ENCODE measurements at places on chromosomes 2 and 18.

GRCh38 chr2:83071352-83071751 is 1387.7 kb downstream of the SUCLG1 start:
- no peak for DNase-seq

DNA sequence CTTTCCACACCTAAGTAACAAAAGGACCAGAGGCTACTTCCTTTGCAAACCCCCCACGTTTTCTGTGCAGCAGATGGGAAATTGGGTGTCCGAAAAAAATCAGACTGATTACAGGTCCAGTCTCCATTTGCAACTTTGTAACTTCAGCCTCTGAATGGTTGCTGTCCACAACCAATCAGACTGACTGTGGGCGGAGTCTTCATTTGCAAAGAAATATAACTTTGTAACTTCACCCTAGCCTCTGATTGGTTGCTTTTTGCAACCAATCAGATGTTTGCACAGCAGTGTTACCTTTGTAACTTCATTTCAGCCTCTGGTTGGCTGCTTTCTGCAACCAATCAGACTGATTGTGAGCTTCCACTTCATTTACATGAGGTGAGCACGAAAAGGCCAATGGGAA is 27.8 kb upstream of the CACNB4 start:
- no peak for DNase-seq

DNA sequence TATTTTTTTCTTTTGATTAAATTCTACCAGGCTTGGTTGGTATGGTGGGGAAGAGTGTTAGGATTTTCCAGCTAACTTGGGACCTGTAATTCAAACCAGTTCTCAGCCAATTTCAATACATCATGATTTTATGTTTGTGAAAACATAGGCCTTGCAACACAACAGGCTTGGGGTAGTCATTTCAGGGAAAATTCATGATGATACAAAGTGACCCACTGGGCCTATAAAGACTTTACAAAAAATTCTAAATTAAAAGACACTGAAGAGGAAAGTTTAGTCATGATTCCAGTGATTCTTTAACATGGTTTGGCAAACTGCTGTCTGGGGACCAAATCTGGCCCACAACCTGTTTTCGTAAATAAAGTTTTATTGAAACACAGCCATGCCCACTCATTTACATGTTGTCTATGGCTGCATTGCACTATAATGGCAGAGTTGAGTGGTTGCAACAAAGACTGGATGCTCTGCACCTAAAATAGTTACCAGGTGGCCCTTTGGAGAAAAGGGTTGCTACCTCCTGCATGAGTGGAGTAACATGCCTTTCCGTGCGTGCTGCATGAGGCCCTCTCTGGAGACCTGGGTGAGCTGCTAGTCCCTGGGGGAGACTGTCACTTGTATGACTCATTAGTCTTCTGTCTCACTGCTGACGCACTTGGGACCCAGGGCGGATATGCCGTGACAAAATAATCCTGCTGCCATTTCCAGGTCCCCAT is 73.6 kb downstream of the NPAS2 start:
- DNase-seq: no peak

- no peak for DNase-seq
Observed at GRCh38 chr2:204967199-204967960, 422.1 kb downstream of the PARD3B start.

DNA sequence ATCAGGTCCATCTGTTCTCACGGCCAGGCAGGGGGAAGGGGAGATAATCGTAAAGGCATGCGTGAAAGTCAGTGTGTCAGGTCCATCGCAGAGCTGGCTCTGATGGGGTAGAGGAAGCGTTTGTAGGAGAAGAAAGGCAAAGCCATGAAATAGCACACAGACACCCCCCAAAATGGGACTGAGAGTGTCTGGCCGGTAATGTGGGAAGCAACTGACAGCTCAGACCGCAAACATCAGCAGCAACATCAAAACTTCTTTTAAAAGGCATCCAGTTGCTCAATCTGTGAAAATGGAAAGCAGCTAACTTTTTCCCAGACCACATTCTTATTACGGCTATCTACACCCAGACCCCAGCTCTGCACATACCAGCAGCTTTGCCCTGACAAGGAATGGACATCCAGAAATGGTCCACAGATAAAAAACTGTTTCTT is 232.6 kb downstream of the EN1 start:
- DNase-seq: no peak

- DNase-seq: no peak
Observed at GRCh38 chr2:162989507-162989906, 150.9 kb upstream of the KCNH7 start.

GRCh38 chr2:42446503-42447271 is 47.1 kb downstream of the KCNG3 start:
- DNase-seq: no peak

DNA sequence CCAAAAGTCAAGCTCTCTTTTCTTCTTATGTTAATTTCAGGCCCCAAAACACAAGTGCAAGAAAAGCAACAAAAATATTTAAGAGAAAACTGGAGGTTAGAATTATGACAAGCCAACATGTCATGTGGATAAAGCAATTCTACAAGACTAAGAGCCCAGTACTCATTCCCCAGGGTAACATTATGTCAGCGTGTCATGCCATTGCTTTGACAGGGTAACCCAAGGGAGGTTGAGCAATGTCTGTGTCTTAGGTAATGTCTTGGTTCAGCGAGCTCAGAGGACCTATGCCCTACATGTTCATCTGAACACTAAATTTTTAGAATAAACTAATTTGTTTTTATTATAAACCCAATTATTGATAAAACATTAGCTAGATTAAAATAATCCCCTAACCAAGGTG is 173.2 kb upstream of the ZNF804A start:
- no peak for DNase-seq

GRCh38 chr18:70037431-70038061 is 89.9 kb upstream of the CD226 start:
- no peak for DNase-seq

GRCh38 chr2:171044416-171044815 is 115.4 kb downstream of the GORASP2 start:
- DNase-seq: no peak

GRCh38 chr2:71928734-71929481 is 218.8 kb downstream of the CYP26B1 start:
- no peak for DNase-seq

- no peak for DNase-seq
Observed at GRCh38 chr18:80070825-80071224, 36.6 kb downstream of the RBFA start.

GRCh38 chr2:173192071-173192470 is 116.4 kb downstream of the MAP3K20 start:
- DNase-seq: no peak

DNA sequence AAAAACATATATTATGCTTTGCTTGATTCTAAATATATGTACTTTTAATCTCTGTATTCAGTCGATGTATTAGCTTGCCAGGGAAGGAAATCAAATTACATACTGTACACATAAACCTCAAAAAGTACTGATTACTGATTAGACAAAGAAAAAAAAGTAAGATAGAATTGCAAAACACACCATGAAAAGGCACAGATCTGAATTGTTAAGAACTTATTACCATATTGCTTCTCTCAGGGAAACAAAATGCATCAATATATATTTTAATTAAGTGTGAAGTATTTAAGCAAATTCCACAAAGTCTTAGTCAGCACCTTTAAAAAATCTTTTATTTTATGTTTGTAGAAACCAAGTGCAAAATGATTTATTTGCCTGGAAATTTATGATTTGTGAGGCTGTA is 309.3 kb downstream of the RNF144A start:
- no peak for DNase-seq

DNA sequence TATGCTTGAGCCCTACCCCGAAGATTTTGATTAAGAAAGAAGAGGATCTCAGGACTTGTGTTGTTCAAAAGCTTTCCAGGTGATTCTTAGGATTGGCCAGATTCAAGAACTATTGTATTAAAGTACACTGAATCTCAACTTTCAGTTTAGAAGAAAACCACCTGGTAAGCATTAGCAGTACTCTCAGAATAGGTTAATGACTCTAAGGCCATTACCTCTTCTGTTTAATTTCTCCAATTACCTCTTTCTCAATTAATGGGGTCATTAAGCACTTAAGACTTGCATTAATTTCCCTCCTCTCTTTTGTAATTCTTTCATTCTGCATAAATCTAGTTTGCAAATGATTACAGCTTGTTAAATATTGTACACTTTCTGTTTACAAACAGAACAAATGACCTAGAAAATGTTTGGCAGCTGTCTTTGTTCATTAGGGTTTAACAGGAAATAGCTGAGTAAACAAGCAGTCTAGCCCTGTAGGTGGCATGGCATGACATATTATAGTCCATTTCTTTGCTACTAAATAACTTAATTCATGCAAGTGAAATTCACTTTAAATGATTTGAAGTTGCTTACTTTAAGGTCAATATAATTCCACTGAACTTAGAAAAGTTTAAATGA is 20.4 kb upstream of the TDRD15 start:
- no peak for DNase-seq

- peak; percentile 19 for DNase-seq
Observed at GRCh38 chr18:13217466-13217961, 1.0 kb upstream of the LDLRAD4 start.

- DNase-seq: no peak
Observed at GRCh38 chr18:3332376-3332775, 70.4 kb downstream of the MYL12B start.

GRCh38 chr2:97718051-97718882 is 4.9 kb downstream of the ZAP70 start:
- DNase-seq: no peak

GRCh38 chr2:100107906-100108647 is 34.3 kb downstream of the AFF3 start:
- DNase-seq: no peak

GRCh38 chr2:12821656-12822055 is 104.9 kb downstream of the TRIB2 start:
- DNase-seq: no peak

DNA sequence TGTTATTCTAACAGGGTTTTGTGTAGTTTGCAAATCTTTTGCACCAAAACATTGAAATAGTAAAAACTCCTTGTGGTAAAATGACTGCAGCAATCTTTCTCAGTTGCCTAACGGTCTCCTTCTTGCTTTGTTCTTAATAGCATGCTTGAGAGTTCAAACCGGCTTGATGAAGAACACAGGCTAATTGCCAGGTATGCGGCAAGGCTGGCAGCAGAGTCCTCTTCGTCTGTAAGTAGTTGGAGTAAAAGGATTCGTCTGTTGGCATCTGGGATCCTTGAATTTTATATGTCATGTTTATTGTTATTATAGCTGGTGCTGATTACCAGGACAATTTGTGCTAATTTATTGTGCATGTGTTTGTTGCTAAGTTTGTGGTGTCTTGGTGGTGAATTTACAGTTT is 138.1 kb downstream of the DTNA start:
- DNase-seq: no peak

GRCh38 chr18:2686349-2686968 is 30.9 kb downstream of the SMCHD1 start:
- no peak for DNase-seq

DNA sequence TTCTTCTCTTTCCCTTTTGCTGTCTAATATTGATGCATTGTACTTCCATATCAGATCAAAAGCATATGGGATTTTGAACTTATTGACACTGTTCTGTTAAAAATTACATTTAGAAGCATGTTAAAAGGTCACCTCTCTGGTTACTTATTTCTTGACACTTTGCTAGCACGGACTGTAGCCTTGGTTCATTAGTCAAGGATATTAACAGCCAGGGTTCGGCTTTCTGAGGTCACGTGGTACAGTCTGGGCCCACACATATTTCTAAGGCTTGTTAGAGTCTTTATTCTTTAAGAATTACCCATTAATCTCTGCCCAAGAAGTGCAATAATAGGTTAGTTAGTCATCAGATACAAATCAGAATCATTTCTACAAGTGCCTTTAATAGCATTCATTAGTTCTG is 1035.8 kb upstream of the FANCL start:
- DNase-seq: no peak

- DNase-seq: no peak
Observed at GRCh38 chr2:241904791-241905710, 35.5 kb downstream of the RTP5 start.

GRCh38 chr2:46645681-46646162 is 166.4 kb downstream of the TMEM247 start:
- peak; percentile 80 for DNase-seq

DNA sequence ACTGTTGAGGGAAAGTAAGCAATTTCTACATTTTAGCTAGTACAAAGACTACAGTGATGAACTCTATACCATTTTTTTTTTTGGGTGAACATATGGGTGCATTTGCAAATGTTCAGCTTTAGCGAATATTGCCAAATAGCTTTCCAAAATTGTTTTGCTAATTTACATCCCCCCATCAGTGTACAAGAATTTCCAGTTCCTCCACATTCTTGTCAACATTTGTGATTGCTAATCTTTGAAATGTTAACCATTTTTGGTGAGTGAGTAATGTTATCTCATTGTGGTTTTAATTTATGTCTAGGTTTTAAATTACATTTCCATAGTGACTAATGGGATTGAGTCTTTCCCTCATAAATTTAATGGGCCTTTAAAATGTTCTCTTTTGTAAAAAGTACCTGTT is 16.4 kb upstream of the CNRIP1 start:
- peak; percentile 65 for DNase-seq

DNA sequence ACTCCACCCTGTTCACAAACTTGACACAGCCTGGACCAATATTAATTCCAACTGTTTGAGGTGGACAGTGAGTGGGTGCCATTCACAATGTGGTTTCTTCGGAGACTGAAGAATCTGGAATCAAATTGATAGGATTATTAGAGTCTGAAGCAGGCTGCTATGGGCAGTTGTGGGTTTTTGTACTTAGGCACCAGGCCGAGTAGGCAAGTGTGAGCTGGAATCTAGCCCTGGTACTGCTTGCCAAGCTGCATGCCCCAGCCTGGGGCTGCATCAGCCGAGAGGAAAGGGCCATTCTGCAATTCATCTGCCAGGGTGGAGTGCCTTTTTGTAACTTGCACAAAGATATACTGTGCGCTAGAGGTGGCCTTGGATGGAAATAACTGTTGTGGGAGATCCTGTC is 654.7 kb upstream of the FANCL start:
- peak; percentile 49 for DNase-seq

GRCh38 chr2:239363946-239364637 is 36.7 kb downstream of the HDAC4 start:
- no peak for DNase-seq

- DNase-seq: no peak
Observed at GRCh38 chr2:213679894-213680293, 395.6 kb downstream of the SPAG16 start.

GRCh38 chr2:143807671-143808070 is 678.5 kb downstream of the ARHGAP15 start:
- no peak for DNase-seq

- no peak for DNase-seq
Observed at GRCh38 chr2:84652431-84652830, 136.1 kb downstream of the DNAH6 start.

GRCh38 chr2:146321175-146321574 is 1523.7 kb upstream of the ACVR2A start:
- peak; percentile 84 for DNase-seq

GRCh38 chr2:201006704-201007103 is 43.2 kb upstream of the ORC2 start:
- DNase-seq: no peak

DNA sequence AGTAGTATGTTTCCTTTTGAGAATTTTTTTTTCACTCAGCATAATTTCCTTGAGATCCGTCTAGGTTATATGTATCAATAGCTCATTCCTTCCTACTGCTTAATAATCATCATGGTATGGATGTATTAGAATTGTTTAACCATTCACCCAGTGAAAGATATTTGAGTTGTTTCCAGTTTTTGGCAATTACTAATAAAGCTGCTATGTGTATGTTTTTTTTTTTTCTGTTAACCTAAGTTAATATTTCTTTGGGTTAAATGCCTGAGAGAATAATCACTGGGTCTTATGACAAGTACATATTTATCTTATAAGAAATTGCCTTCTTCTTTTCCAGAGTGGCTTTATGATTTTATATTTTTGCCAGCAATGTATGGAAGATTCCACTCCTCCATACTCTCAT is 96.4 kb upstream of the ST6GAL2 start:
- DNase-seq: peak; percentile 43

- peak; percentile 99 for DNase-seq
Observed at GRCh38 chr2:24971536-24972314, at the start of gene DNAJC27. Gene DNAJC27 (minus strand): TSS chr2:24971955. CDS start chr2:24971904, 51 bp downstream.

Measured in astrocyte of the spinal cord (primary cell).